ENCODE measurements at places on chromosomes 7 and 10. TPM values are rescaled to one million over a fixed set of nuclear protein-coding genes. Genes with fewer than 3 reads are reported as not detected.

The CYP3A4 gene
- total RNA-seq = 0.70 TPM

The CTAGE4 gene
- 0.32 TPM for total RNA-seq

DNA sequence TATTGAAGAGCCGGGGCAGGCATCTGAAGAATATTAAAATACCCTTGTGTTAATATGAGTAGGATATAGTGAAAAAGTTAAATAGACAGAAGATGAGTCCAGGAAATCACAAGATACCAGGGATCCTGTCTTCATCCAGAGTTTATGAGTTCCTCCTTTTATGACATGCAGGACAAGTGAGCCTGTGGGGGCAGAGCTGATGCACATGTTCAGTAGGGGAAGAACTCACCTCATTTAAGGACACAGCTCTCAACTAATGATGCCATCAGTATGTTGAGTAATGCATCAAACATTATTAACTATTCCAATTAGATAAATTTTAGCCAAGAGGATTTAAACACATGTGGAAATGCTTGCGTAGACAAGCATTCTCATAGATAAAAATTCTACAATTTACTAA, 435.8 kb upstream of the AKR1E2 start:
- no peak for DNase-seq

DNA sequence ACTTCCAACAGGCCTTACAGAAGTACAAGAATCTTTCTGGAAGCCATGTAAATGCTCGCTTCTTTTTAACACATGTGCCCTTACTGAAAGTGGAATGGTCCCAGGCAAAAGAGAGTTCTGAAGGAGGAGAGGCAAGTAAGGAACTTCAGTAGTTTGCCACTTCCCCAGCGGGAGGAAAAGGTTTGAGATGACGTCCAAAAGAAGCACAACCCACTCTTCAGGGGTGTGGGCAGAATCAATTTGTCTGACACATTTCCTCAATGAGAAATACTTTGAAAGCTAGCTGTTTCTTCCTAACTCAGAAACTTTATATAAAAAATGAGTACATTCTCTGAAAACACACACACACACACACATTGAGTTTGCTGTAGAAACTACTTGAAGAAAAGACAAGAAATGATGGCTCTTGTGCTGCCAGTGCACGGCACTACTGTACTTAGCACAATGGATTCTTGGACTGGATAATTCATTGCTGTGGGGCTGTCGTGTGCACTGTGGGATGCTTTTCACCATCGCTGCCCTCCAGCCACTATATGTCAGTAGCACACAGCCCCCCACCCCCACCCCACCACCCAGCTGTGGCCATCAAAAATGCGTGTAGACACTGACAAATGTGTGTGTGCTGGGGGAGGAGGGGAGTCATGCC, 183.0 kb downstream of the SRPK2 start:
- no peak for DNase-seq

DNA sequence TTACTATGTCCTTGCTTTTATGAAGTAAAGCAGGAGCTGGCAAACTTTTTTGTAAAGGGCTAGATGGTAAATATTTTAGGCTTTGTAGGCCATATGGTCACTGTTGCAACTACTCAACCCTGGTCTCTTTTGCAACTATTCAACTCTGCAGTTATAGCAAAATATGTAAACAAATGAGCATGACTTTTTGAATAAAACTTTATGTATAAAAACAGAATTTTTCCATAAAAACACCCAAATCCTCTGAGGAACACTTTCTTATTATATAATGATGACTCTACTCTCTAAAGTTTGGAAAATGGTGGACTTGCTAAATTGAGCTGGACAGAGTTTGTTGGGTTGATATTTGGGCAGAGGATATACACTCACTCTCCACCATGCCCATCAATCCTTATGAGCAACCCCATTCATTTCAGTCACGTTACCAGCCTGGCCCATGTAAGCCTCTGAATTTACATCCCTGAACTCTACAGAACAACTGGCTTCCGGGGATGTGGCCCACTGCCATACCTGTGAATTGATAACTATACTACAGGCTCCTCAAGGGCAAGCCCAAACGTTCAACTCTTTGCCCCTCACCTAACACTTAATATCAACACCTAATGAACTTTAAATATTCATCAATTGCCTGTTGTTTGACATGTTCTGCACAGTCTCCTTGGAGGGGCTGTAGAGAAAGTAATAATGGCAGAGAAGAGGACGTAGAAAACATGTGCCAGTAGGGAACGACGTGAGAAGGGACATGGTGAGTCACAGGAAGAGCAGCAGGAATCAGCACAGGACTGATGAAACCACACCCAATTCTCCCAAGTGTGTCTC, 37.6 kb downstream of the SGMS1 start:
- DNase-seq = no peak

GRCh38 chr7:150420242-150420641, 30.2 kb upstream of the GIMAP8 start:
- DNase-seq = no peak

- no peak for DNase-seq
These were observed 45.7 kb upstream of the SFTPD start for GRCh38 chr10:79994556-79994955.

GRCh38 chr7:22697876-22698606, 29.0 kb upstream of the IL6 start:
- DNase-seq = no peak

- no peak for DNase-seq
These were observed 104.6 kb downstream of the WDR37 start for GRCh38 chr10:1160561-1161314.

GRCh38 chr7:73329861-73330581, 2.1 kb downstream of the FKBP6 start:
- DNase-seq = no peak

Measured in Right ventricle myocardium superior (tissue), 1 donor.